ENCODE measurements at places on chromosomes 5 and 9. TPM values are rescaled to one million over a fixed set of nuclear protein-coding genes. Genes with fewer than 3 reads are reported as not detected.

Gene LMX1B
- not detected for total RNA-seq

Gene OR1J1
- not detected for total RNA-seq

Gene C1QTNF3
- 0.80 TPM for total RNA-seq

Gene PRUNE2
- 29.1 TPM for total RNA-seq

Gene OGN
- under 0.01 TPM for total RNA-seq

Gene LHX3
- not detected for total RNA-seq

All from thoracic aorta endothelial cell (primary cell).